ENCODE measurements at places on chromosomes 16 and 17. TPM values are rescaled to one million over a fixed set of nuclear protein-coding genes. Genes with fewer than 3 reads are reported as not detected.

LITAFD gene
- polyA plus RNA-seq: 1.8 TPM

HCFC1R1 gene
- 57.8 TPM for polyA plus RNA-seq

GRB7 gene
- 35.9 TPM for polyA plus RNA-seq

CNTROB gene
- 30.1 TPM for polyA plus RNA-seq

MSI2 gene
- polyA plus RNA-seq: 46.1 TPM

RSKR gene
- polyA plus RNA-seq: 15.2 TPM

KRT20 gene
- polyA plus RNA-seq: 31.7 TPM

Measured in large intestine (tissue), 12 donors.